ENCODE measurements at places on chromosomes 6 and 20.

- DNase-seq: no peak
Observed at GRCh38 chr20:25071734-25072133, 10.2 kb downstream of the VSX1 start.

DNA sequence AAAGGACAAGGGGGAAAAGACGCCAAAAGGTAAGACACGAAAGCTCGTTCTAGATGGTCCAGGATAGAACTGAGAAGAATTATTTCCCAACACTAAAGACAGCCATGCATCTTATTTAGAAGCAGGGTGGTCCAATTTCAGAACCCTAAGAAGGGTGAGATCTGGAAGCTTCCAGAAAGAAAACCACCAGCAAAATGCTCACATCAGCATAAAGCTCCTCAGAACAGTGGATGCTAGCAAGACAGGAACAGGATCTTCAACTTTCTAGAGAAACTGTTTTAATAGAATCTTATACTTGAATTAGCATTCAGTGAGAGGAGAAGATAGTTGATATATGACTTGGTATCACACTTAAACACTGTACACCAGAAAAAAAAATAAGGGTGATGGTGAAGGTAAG lies 101.5 kb downstream of the ZFP64 start:
- DNase-seq: no peak

DNA sequence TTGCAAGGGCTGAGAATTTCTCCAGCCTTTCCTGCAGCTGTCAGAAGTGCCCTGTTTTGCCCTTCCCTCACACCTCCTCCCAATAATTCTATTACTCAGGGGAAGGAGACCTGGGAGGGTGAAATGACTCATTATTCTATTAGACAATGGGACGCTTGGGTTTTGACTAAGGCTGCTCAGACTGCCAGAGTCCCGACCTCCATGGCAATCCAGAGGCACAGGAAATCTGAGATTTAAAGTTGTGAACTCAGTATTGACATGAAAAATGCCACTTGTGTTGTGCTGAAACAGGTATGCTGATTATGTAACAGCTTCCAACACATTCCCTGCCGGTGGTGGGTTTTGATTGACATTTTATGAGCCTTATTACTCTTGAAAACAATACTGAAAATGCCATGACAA lies 625.9 kb upstream of the FLRT3 start:
- DNase-seq: no peak

- no peak for DNase-seq
Observed at GRCh38 chr6:20168690-20169089, 43.6 kb downstream of the MBOAT1 start.

DNA sequence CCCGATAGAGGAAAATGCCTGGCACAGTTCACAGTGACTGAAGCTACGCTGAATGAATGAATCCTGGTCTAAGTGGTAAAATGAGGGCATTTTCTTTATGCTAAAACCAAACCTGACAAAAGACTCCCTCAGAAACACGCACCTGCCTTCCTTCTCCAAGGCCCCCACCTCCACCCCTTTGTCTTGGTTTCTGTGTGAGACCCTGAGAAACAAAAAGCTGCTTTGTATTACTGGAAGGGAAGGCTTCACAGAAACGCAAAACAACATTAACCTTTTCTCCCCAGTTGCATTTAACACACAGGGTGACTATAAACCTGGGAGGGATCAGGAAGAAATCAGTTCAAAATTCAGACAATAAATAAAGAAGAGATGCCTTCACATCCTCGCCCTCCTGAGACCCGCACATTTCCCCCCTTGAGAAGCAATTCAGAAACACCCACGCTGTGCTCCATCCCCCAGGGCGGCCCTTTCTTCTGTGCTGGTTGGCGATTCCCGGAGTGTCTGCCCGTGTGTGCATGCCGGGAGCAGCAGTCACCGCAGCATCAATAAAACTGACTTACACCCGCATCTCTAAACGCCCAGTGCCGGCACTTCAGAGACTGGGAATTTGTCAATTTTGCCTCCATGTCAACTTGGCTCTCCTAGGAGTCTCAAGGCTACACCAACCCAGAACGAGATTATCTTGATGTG lies 67.2 kb upstream of the TRAF3IP2 start:
- DNase-seq: no peak

DNA sequence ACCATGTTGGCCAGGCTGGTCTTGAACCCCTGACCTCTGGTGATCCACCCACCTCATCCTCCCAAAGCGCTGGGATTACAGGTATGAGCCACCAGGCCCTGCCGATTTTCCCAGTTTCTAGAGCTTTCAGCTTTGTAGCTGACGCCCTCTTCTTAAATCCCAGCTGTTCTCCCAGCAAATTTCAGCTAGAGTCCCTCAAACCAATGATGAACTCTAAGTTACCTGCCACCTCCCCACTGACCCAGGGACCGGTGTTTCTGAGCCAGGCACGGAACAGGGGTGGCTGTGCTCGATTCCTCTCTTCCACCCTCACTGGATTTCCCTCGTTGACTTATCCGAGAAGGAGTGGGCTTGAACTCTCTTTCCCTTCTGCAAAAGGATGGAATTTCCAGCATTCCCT lies 39.1 kb downstream of the SUN5 start:
- DNase-seq: no peak

DNA sequence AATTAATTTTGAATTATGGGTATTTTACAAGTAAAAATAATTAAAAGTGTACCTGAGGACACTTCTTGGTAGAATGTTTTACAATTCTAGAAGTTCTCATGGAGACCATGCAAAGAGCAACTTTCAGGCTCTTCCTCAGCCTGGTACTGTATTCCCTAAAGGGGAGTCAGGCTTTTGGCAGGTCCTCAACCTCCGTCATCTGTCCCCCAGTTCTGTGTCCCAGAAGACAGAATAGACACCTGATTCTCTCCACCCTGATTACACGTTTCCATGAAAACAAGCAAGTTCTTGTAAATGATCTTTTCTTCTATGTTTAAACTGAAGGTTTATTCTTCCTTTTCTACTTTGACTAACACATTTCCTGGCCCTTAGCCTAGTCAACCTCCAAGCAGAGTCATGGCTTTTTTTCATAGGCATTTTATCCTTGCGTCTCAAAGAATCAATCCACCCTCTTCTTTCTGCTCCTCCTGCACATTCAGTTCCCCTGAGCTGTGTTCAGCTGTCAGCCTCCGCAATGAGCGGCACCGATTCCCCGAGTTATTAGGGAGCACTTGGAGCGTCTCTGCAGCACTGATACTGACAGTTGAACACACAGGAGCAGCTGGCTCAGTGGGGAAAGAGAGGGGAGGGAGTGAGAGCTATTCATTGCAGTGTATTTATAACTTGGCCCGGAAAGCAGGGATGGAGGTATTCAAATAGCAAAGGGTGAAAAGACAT lies 1082.4 kb upstream of the MAP3K7 start:
- peak; percentile 73 for DNase-seq
